ENCODE measurements at places on chromosomes 16 and 17.

DNA sequence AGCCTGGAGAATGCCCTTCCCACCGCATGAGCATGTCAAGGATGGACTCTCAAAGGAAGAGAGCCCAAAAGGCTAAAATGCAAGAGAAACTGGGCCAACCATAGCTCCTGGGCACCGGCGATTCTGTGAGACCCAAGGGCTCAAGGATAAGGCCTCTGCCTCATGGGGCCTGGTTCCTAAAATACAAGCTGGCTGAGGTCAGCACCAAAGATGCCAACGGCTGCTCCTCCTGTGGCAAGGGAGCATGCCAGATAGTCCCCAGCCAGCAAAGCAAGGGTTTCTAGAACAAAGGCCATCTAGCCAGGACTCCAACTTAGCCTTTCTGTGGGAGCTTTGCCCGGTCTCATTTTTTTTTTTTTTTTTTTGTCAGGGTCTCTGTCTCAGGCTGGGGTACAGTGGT is 20.1 kb downstream of the GPRC5B start:
- no peak for DNase-seq

DNA sequence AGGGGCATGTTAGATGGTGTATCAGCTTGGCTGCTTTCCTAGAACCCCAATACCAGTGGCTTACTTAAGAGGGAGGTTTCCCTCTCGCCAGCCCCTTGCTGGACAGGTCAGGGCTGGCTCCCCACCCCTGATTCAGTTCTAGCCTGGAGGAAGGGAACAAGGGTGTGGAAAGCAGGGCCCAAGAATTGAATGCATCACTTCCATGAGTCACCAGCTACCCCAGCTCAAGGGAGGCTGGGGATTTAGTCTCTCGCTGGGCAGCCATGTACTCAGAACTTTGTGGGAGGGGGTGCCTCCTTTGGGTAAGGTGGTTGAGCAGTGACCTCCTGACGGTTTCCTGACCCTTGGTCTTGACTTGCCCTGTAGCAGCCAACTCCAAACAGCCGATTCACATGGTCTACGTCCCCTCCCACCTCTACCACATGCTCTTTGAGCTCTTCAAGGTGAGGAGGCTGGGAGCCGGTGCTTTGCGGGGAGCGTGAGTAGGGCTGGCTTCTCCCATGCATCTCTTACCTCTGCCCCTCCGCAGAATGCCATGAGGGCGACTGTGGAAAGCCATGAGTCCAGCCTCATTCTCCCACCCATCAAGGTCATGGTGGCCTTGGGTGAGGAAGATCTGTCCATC is 12.8 kb downstream of the PDK2 start:
- no peak for DNase-seq

DNA sequence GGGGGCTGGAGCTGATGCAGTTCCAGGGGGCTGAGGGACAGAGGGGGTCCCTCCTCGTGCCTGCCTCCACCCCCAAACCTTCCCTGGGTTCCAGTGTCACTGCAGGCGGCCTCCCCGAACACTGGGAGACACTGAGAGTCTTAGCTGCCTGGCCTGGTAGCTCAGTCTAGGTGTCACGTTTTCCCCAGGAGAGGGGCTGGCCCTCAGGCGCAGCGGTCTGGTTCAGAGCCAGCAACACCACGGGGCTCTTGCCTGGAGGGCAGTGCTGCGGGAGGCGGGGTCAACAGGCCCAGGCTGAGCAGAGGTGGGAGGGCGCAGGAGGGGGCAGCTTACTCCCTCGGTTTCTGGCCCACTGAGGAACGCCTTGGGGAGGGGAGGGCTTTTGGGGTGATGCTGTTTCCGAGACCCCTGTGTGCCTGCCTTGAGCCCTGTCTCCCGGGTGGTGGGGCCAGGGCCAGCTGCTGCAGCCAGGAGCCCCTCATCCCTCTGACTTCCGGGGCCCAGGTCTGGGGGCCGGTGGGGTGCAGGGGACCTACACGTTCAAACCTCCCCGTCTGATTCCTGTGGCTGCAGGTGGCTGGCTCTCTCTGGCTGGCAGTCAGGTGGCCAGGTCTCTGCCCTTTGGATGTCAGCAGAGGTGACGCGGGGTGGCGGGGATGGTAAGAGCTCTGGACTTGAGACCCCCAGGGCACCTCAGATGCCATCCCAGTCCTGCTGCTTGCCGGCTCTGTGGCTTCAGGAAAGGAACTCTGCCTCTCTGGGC is 89.3 kb upstream of the GSE1 start:
- peak; percentile 29 for DNase-seq

GRCh38 chr16:19853132-19853741 is 31.4 kb downstream of the GPRC5B start:
- DNase-seq: no peak

- DNase-seq: peak; percentile 29
These were observed 246.6 kb upstream of the RPL38 start for GRCh38 chr17:73956595-73957465.

DNA sequence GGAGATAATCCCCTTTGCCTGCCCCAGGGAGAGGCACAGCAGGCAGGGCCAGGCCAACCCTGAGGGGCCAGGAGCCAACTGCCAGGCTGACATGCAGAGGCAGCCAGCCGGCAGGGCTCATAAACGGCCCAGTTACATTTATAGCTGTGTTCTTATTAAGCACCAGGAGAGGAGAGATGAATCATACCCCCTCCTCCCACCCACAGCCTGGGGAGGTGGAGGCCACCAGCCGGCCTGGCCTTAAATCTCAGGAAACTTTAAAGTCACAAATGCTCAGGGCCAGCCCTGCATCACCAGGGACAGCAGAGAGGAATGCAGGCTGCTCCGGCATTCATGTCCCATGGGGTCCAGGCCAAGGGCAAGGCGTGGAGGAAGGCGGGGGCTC is 177.2 kb downstream of the TMEM132E start:
- no peak for DNase-seq

DNA sequence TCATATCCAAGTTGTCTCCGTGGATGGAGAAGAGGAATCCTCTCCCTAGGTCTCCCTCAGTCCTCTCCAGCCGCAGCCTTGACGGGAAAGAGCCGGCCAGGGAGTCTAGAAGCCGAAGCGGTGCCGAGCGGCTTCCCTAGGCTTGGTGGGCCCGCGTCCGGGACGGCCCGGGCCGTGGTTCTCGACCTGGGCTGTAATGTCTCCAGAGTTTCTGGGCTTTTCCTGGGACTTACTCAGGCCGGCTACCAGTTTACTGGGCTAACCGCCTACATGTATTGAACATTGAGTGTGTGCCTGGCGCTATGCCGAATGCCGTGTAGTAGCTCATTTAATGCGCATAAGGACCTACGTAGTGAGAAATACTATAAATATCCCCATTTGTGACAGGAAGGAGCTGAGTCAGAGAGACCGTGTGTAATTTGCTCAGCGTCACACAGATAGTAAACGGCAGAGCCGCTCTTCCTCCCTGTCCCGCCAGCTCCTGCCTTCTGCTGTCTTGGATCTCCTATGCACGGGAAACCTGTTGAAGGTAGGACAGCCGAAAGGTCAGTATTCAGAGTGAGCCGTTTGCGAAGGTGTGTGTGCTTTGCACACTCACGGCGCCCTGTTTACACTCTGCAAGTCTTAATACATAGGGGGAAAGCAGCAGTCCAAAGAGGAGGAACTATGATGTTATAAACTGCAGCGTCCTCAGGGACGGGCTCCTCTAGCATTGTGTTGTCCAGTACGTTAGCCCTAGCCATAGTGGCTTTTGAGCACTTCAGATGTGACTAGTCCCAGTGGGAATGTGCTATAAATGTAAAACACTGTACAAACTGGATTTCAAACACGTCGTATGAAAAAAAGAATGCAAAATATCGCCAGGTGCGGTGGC is 723 bp upstream of the SPAG5 start:
- DNase-seq: peak; percentile 94

GRCh38 chr16:27706866-27707685 is 157.1 kb downstream of the KATNIP start:
- peak; percentile 63 for DNase-seq

GRCh38 chr17:41098042-41098441 is at the start of gene KRTAP4-8:
TSS of gene KRTAP4-8 (minus strand) at chr17:41098142. CDS start at chr17:41098084, 58 bp downstream.
- DNase-seq: no peak

- no peak for DNase-seq
These were observed 137.2 kb downstream of the UTP18 start for GRCh38 chr17:51397361-51398127.

DNA sequence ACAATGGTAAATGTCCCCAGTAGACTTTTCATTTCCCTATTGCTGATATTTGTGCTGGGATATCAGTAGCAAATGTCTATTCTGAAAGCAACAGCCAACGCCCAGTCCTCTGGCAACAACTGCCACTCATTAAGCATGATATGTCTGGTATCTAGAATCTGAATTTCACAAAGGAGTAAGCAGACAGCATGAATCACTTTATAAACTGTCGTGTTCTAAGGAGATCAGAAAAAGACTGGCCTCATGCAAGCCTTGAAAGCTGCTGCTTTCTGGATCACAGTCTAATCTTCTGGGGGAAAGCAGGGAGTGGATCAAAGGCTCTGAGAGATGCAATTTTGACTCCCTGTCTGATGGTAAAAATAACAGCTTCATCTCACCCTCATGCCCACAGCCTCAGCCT is 153.1 kb upstream of the NOG start:
- peak; percentile 31 for DNase-seq

- DNase-seq: peak; percentile 15
These were observed 16.5 kb upstream of the CLEC3A start for GRCh38 chr16:78005881-78006280.

DNA sequence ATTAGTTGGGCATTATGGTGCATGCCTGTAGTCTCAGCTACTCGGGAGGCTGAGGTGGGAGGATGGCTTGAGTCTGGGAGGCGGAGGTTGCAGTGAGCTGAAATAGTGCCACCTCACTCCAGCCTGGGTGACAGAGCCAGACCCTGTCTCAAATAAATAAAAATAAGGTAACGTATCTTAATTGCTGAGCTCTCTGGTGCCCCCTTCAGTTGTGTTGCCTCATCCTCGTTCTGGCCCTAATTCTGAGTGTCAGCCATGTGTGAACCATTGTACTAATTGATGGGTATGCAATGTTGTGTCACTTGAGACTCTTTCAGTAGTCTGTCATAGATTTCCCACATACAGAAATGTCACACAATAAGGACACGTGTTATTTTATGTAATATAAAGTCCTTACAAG is 363.1 kb upstream of the RBFOX1 start:
- no peak for DNase-seq

All from OCI-M1 (cell line).